Stimulated activated CD4-positive, alpha-beta T cell treated with anti-CD3 and anti-CD28 coated beads, Interleukin-12 subunit alpha, Interleukin-12 subunit beta, amount 100 ng/mL, for 4 hours (primary cell): ENCODE measurements at places on chromosomes 4 and X.

- no peak for DNase-seq
Observed at GRCh38 chrX:138485767-138486166, 225.8 kb downstream of the FGF13 start.

DNA sequence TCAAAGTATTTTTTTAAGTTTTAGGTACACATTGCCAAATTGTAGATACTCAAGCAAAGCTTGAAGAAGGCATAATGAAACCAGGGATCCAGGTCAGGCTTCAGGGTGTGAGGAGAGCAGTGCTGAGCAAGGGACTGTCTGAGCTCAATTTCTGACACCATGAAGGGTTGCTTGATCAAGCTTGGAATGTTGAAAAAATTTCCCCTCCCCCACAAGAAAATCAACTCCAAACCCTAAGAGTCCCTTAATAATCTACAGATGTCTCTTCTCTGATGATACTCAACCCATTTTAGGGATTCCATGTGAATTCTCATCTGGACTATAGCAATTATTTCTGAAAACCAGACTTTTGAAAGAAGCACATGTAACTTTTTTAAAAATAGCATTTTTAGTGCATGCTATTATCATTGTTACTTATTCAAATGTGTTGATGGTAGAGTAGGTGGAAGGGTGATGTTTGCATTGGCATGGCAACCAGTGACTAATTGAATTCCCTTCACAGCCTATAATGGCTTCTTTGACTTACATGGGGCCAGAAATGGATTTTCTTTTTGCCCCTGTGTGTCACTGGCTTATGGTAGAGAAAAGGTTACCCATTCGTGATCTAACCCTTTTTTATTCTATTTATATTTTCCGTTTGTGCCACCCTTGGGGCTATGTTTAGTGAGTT, 252.0 kb downstream of the FBXW7 start:
- no peak for DNase-seq

DNA sequence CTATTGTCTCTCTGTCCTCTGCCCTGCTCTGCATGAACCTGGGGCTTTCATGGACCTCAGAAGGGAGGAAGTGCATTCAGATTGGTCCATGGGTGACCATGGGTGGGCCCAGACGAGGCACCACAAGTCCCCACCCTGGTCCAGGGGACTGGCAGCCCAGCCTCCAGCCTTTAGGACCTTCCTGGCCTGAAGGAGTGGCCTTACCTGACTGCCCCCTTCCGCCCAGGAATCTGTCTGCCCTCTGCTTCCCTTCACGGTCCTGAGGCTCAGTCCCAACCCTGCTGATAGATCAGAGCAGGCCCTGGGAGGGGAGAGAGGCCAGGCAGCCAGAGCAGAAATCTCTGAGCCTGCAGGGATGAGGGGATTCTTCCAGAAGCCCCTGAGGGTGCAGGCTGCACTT, 455.4 kb downstream of the PCDH18 start:
- DNase-seq: no peak

DNA sequence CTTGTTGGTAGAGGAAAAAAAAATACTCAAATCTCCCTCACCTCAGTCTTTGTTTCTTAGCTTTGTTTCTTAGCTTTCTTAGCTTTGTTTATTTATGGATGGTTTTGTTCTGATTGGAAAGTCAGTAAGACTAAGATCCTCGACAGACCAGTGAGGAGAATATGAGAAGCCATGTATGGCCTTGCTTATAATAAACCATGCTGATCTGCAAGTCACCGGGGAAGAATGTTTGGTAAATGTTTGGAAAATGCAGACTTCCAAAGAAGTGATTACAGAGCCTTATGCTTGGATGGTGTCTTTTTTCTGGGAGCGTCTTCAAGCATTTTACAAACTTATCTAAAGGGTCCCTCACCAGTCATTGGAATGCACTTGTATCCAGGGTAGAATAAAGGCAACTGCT, 90.1 kb upstream of the NOCT start:
- no peak for DNase-seq

DNA sequence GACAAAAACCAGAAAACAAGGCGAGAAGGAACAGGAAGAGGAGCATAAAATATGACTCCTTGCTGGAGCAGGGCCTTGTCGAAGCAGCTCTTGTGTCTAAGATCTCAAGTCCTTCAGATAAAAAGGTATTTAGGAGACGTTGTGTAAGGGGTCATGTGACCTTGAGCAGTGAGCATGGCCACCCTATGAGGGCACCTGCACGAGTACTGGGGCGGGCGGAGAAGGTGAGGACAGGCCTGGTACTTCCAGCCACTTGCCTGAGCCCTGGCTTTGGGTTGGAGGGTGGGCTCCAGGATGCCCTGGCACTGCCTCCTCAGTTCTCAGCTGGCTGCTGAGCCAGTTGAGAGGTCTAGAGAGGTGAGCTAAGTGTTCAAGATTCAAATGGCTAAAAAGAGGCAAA, 29.9 kb downstream of the NSD2 start:
- no peak for DNase-seq
